ENCODE measurements at places on chromosomes 5 and 9.

DNA sequence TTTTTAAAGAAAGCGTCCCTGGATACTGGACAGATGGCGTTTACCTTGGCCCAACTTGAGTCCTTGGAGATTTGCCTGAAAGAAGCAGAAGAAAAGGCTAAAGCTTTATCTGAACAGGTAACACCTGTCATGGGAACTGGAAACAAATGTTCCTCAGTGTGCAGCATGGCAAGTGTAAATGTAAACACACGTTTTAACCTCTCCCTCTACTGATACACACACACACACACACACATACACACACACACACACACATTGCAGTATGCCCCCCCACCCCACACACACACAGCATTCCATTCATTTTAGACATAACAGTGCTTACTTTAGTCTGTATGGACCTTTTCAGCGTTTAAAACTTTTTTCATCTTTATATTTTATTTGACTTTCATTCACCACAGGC is 51.1 kb downstream of the CCDC192 start:
- no peak for DNase-seq

GRCh38 chr5:171520300-171521174 is 101.1 kb downstream of the FGF18 start:
- DNase-seq = no peak

DNA sequence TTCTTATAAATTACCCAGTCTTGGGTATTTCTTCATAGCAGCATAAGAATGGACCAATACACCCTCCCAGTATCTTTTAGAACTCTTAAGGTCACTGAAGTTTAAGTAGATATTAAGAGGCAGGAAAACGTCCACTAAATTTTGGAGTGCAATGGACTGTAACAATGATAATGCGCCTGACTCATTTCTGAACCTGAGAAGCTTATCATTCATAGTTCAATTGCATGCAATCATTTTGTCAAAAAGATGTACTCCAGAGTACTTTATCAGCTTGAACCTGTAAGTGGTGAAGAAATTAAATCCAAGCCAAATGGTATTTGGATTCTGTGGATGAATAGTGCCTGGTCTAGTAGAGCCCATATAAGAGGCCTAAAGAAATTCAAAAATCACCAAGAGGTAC is 196.5 kb upstream of the CDH9 start:
- no peak for DNase-seq

- no peak for DNase-seq
Measured at GRCh38 chr9:93220627-93221026, 36.7 kb downstream of the WNK2 start.

DNA sequence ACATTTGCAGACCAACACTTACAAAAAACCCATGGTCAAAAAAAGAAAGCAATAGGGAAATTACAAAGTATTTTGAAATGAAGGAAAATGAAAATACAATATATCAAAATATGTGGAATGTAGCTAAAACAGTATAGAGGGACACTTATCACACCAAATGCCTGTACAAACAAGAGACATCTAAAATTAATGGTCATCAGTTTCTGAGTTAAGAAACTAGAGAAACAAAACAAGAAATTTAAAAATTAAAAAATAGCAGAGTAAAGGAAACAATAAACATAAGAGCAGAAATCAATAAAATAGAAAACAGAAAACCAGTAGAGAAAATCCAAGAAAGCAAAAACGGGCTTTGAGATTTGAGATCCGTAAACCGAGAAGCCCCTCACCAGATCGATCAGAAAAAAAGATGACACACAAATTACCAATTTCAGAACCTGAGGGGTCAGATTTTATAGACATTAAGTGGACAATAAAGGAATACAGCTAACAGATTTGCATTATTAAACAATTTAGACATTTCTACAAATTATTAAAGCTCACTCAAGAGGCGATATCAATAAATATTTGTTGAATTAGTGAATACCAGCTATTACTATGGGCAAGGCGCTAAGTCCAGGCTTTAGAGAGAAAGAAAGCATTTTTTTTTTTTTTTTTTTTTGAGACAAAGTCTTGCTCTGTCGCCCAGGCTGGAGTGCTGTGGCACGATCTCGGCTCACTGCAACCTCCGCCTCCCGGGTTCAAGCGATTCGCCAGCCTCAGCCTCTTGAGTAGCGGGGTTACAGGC is 1.0 kb upstream of the TENT2 start:
- DNase-seq = no peak

GRCh38 chr5:93088592-93089389 is 492.2 kb downstream of the NR2F1-AS1 start:
- no peak for DNase-seq

DNA sequence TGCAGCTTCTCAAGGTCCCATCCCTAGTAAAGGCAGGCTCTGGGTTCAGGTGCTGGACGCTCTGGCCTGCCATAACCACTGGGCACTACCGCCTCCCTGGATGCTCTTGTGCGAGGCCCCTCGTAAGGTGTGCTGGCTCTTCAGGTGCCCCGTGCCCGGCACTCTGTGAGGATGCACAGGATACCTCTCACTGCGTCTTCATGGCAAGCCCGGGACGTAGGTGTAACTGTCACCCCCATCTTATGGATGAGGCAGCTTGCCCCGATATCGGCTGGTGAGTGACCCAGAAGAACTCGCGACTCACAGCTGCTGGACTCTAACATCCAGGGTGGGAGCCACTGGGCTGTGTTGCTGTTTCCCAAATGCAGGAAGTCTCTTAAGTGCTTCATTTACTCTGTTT is 79.0 kb downstream of the GTF3C4 start:
- no peak for DNase-seq

GRCh38 chr5:95615164-95615467 is 4.8 kb upstream of the GPR150 start:
- DNase-seq = no peak

DNA sequence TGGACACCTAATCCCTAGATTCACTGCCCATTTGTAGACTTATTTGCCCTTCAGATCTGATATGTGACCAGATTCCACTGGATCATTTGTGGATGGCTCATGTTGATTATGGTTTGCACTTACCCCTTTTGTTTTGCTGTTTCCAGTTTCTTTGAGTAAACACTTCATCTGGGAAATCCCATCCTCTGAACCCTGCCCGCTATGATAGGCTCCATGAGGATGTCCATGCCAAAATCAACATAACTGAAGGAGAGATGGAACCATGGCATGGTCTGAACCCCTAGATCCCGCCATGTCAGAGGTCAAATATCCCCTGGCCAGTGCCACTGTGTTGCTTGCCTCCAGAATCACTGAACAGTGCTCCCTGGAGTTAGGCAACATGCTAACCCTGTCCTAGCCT is 11.7 kb upstream of the FEM1C start:
- no peak for DNase-seq

GRCh38 chr9:37641331-37641730 is 9.4 kb upstream of the FRMPD1 start:
- no peak for DNase-seq

GRCh38 chr5:115948091-115948534 is 14.2 kb upstream of the LVRN start:
- no peak for DNase-seq

Data from activated naive CD8-positive, alpha-beta T cell treated with anti-CD3 and anti-CD28 coated beads, Interleukin-2, amount 50 U/mL, for 16 hours (primary cell).